ENCODE measurements at places on chromosomes 1 and 21. TPM values are rescaled to one million over a fixed set of nuclear protein-coding genes. Genes with fewer than 3 reads are reported as not detected.

Gene AADACL3
- not detected for total RNA-seq

Gene TTF2
- 33.2 TPM for total RNA-seq

Gene CIART
- 2.0 TPM for total RNA-seq

DNA sequence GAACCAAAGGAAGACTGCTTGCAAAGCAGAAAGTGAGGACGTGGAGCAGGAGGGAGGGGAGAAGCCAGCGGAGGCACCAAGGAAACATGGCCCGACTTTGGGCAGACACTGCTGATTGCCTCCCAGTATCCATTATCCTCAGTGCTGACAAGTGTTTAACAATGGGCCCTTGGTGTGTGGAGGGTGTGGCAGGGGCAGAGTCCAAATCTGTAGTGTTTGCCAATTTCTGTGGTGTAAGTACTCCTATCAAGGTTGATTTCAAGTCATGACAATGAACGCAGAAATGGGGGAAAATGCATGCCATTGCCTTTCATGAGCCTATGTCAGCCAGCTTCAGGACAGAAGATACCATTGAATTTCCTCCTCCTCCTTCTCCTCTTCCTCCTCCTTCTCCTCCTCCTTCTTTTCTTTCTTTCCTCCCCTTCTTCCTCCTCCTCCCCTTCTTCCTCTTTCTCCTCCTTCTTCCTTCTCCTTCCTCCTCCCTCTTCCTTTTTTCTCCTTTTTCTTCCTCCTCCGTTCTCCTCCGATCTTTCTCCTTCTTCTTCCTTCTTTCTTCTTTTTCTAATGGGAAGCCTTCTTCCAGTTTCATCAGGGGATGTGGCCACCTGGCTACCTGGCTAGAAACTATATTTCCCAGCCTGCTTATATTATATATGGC, 10.3 kb upstream of the PHC2 start:
- DNase-seq = no peak

DNA sequence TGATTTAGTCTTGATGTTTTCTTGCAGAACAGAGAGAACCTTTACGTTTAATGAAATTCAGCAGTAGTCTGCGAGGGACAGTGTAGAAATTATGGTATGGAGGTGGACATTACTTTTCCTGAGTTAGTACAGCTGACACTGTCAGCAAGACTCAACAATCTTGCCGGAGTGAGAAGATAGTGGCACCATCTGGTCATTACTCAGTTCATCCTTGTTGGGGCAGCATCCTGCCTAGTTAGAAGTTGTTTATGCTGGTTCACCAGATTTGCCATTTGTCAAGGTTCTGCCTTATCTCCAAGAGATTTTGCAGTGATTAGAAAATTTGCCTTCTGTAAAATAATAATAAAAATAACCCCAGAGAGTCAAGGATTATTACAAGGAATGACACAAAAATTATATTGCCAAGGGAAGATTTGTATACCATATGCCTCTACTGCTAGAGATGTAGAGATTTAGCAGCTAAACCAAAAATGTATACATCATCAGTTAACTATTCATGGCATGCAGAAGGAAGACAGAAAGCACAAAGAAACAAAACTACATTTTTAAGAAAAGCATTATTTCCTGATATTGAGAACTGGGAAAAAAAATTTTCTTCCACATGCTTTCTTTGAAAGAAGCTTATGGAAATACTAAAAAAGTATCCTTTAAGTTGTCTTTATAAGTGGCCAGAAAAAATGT, 1967.4 kb downstream of the NCAM2 start:
- DNase-seq = no peak

Gene LY9
- total RNA-seq = 104 TPM

- DNase-seq = no peak
Measured at GRCh38 chr1:24498589-24498988, 4.0 kb upstream of the RCAN3 start.

DNA sequence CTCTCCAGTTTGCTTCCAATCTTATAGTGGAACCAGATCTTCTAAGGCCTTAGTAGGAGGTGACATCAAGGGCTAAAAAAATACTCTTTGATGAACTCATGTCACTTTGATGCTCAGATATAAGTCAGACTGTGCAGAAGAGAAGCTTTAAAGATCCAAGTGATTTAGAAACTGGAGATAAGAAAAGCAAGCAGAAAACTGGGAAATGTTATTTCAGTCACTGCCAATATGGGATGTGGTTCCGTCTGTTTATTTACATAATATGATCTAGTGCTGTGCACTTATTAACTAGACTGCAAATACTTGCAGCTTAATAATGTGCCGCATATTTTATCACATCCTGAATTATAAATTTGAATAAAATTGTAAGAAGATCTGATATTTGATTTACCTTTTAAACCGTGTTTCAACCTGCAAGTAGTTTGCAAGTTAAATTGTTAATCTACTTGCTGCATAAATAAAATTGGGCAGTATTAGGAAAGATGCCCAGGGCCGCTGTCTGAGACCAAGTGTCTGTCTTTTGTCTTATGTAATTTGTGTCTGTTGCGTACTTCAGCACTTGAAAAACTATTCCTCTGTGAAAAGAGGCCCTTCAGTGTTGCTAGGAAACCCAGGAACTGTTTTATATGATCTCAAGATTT, 29.6 kb downstream of the CXADR start:
- DNase-seq = no peak

- peak; percentile 74 for DNase-seq
Measured at GRCh38 chr1:21292984-21293536, 2.8 kb upstream of the ECE1 start.

Gene FAM72C
- total RNA-seq = not detected

Gene L1TD1
- not detected for total RNA-seq

- no peak for DNase-seq
Measured at GRCh38 chr1:4527819-4528218, 126.6 kb upstream of the AJAP1 start.

GRCh38 chr1:53126495-53126894, 15.9 kb downstream of the SLC1A7 start:
- no peak for DNase-seq

DNA sequence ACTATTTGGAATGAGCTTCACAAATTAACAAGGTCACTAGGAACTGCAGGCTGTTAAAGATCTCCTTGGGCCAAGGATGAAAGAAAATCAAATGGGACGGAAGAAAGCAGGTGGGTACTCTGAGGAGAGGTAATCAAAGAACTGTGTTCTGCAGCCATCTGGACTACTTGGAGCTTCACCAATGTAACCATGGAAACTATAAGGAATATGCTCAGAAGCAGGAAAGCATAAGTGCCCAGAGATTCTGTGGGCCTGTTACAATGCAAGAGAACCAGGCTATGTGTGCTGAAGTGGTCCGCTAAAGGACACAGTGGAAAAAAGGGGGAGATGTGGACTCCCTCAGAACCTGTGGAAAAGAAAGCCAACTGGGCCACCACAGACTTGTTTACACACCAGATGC, 238.5 kb downstream of the PTGER3 start:
- DNase-seq = no peak

DNA sequence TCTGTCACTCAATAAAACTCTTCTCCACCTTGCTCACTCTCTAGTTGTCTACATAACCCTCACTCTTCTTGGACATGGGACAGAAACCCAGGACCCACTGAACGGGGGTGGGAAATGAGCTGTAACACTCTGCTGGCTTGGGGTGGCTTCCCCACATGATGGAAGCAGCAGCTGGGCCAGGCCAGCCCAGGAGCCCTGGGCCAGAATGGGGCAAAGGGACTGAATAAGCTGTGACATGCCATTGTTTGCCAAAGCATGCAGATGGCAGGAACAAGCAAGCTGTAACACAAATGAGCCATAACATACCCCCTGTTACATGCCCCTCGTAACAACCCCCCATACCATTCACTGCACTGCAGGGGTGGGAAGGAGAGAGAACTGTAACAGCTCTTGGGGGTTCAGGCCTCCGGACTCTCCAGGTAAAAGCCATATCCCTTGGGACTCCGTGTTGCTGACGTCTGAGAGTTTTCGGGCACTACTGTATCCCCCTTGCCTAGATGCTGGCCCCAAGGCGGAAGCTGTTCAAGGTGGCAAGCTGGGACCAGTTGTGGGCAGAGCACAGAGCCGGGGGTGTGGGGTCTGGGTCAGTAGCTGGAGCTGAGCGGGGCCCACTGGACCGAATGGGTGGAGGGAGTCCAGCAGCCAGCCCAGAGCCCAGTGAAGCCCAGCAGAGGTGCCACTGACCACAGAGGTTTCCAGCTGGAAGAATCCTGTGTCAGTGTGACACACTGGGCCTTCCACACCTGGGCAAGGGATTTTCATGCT, 56.1 kb upstream of the DMRTB1 start:
- no peak for DNase-seq

GRCh38 chr1:91752324-91752723, 133.6 kb downstream of the TGFBR3 start:
- DNase-seq = no peak

Gene PERM1
- not detected for total RNA-seq

- DNase-seq = no peak
Measured at GRCh38 chr1:244154508-244154871, 103.4 kb downstream of the ZBTB18 start.

GRCh38 chr1:47940779-47941178, 56.4 kb downstream of the TRABD2B start:
- DNase-seq = no peak

Gene TMCC2
- total RNA-seq = 2.0 TPM

- no peak for DNase-seq
Measured at GRCh38 chr1:204560590-204561150, 44.5 kb downstream of the MDM4 start.

DNA sequence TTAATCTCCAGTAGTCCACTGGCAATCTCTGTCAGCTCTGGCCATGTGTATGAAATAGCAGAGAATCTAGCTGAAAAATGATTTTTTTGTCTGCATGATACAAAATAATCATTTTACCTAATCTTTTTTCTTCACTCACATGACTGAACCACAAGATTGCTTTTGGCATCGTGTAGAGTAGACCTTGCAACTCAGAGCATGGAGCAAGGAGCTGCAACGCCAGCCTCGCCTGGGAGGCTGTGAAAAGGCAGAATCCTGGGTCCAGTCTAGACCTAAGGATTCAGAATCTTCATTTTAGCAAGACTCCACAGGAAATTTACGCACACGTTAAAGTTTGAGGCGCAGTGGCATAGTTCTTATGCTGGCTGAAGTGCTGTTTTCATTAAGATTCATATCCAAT, 40.2 kb downstream of the TOMM20 start:
- no peak for DNase-seq

GRCh38 chr1:2046174-2046917, 3.9 kb upstream of the PRKCZ start:
- peak; percentile 37 for DNase-seq

Gene KCNA3
- 83.6 TPM for total RNA-seq

Gene RPE65
- not detected for total RNA-seq

- peak; percentile 36 for DNase-seq
Measured at GRCh38 chr21:42467140-42467983, 28.7 kb downstream of the RSPH1 start.

- DNase-seq = no peak
Measured at GRCh38 chr1:93668121-93668520, 13.5 kb downstream of the BCAR3 start.

DNA sequence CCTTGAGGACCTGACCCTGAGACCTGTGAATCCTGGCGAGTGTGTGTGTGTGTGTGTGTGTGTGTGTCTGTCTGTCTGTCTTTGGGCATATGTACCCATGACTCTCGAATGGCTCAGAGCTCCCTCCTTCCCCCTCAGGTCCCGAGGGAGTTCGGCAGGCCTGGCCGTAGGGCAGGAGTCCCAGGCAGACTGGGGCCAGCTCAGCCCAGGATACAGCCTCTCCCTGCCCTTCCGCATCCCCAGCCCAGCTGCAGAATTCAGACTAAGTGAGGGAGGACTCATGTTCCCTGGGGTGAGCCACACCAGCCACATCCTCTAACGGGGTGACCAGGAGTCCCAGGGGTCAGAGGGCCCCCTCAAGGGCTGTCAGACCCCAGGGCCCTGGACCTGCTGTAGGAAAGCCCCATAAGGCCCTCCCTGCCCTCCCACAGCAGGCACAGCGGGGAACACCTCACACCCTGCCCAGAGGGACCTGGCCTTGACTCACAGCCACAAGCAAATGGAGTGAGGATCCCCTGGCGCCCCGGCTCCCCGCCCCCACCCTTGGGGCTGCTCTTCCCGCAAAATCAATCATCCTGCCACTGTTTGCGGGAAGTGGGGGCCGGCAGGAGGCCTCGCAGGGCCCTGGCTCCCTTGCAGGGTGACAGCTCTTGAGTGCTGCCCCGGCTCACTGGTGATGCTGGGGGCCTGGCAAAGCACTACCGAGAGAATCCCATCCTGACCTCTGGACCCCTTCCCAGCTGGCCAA, 101.7 kb upstream of the CASZ1 start:
- no peak for DNase-seq

GRCh38 chr1:118900643-118901440, 87.3 kb downstream of the TBX15 start:
- no peak for DNase-seq

Gene ZNF678
- 2.9 TPM for total RNA-seq

Gene LRRIQ3
- not detected for total RNA-seq

GRCh38 chr1:222865718-222866117, 50.9 kb downstream of the DISP1 start:
- no peak for DNase-seq

DNA sequence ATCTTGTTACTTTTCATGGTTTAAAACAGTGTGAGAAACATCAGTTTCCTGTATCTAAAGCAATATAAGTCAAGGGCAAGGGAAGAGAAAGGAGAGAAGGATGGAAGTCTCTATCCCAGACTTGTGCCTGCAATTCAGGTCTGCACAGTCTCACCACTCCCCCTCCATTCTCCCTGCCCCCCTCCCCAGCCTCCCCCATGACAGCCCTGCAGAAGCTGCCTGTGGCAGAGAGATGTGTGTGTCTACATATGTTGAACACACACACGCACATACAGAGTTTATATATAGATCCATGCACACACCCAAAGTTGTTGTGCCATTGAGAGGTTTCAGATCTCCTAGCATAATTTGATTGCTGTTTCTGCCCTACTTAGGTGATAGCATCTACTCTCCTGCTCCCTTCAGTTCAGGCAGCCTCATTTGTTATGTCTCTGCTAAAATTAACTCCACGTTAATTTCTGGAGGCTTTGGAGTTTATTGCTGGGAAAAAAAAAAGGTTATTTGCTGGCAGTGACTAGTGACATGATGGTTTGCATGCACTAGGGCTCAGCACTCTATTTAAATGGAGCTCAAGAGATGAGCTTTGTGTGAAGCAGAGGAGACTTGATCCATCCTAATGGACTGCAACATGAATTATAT, 124.9 kb upstream of the SMYD2 start:
- no peak for DNase-seq

Gene ERICH3
- not detected for total RNA-seq

DNA sequence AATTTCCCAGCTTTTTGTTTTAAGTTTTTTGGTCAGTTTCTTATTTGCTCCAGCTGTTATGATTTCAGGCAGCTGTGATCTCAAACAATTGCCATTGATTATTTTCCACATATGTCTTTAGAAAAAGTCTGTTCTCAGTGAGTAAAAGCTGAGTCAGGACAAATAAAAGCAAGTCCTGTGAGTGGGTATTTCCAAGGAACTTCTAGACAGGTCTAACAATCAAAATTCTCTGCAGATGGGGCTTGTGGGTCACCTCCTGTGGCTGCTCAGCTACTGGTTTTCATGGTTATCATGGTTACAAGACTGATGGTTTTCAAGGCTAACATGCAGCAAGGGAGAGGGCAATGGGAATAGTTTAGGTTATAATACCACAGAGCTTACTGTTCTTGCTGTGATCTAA, 585.7 kb downstream of the LMO4 start:
- DNase-seq = no peak

- no peak for DNase-seq
Measured at GRCh38 chr1:53576866-53577760, 117.9 kb downstream of the DMRTB1 start.

GRCh38 chr1:111733992-111734341, 5.2 kb downstream of the INKA2 start:
- no peak for DNase-seq
